ENCODE measurements at places on chromosomes 7 and 10.

- no peak for DNase-seq
Measured at GRCh38 chr7:47378728-47379395, 203.0 kb downstream of the TNS3 start.

DNA sequence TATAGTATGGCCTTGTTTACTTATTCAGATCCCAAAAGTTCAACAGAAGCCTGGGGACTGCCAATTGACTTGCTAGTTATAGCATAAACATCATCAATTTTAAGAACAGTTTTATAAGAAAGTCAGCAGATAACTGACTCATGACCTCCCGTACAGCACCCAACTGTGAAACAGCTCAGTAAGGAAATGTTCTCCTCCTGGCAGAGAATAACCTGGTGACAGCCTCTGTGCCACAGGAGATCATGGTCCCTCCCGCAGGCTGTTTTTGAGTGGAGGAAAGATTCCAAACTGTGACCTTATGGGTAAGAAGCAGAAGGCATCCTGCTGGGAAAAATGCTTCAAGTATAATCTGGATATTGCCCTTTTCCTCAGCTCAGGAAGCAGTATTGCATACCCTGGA is 182.5 kb downstream of the SEMA3D start:
- DNase-seq = no peak

GRCh38 chr10:127216274-127216673 is 19.9 kb upstream of the INSYN2A start:
- no peak for DNase-seq

- DNase-seq = no peak
Measured at GRCh38 chr10:21617267-21617666, 83.2 kb downstream of the MLLT10 start.

DNA sequence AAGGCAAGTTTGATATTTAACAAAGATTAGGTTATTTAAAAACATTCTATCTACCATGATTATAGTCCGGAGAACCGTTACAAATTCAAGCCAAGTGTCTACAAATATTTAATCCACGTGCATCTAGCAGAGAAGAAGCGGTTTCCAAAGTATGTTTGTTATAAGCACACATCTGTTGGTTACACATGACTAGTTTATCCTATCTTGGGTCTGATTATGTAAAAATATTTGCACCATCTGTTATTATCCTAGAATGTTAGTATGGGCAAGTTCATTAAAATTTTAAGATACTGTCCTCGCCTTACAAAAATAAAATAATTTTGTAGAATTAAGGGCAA is 289.2 kb upstream of the VSTM2A start:
- DNase-seq = no peak

All from GDM1 (cell line).